ENCODE measurements at places on chromosomes 4 and X. TPM values are rescaled to one million over a fixed set of nuclear protein-coding genes. Genes with fewer than 3 reads are reported as not detected.
A peak's percentile ranks its signal among the peaks of the same experiment; 100 is the strongest.

The ACOT9 gene
- 28.3 TPM for total RNA-seq

GRCh38 chrX:110915111-110915510 is 119.5 kb upstream of the CHRDL1 start:
- peak; percentile 85 for DNase-seq

The GLUD2 gene
- 3.3 TPM for total RNA-seq

GRCh38 chrX:2478546-2479419 is 22.0 kb downstream of the DHRSX start:
- no peak for DNase-seq

The HTATSF1 gene
- 39.0 TPM for total RNA-seq

DNA sequence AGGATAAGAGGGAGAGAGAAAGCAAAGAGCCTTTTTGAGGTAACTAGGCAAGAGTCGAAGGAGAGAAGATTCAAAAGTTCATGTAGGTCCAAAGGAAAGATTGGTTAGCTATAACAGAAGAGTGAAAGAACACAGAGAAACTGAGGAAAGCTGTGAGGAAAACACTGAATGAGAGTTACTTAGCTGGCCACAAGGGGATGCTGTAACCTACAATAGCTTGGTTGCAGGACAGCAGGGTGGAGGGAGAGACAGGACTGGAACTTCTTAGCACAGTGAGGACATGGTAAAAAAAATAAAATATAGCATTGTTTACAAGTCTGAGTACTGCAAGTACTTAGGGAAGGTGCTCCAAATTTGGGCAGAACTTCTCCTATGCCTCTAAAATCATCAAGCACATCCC is 48.3 kb downstream of the RAI2 start:
- no peak for DNase-seq

GRCh38 chr4:122827879-122828601 is 1.4 kb downstream of the FGF2 start:
- peak; percentile 31 for DNase-seq

DNA sequence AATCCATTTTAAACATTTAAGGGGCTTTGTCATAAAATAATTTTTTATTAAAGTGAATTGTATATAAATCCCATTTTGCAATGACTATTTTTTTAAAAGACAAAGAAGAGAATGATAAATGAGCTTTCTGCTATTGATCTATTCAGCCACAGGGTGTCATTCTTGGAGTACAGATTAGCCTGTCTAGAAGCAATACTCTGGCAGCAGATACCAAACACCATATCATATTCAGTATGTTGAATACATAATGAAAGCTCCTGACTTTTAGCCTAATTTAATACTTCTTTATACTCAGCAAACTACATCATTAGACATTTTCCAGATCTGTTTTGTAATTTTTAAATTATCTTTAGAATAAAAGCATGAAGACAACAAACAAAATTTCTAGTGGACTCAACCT is 496.3 kb downstream of the PDGFC start:
- peak; percentile 37 for DNase-seq

- no peak for DNase-seq
Measured at GRCh38 chrX:138938003-138938402, 226.5 kb upstream of the FGF13 start.

DNA sequence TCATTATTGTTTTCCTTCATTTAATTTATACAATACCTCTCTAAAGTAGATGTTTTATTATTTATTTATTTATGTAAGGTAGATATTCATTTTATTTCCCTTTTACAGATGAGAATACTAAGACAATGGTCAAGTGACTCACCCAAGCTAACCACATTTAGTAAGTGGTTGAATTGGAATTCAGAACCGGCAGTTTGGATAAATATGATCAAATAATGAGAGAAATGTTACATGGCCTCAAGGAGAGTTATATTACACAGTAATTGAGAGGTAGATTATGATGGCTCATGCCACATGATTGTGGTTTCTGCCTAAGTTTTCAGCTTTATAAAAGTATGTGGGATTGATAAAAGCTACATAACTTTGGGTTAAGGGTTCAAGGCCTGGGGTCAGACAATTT is 239.4 kb upstream of the BOD1L1 start:
- DNase-seq: no peak

GRCh38 chr4:169658975-169659715 is 38.8 kb downstream of the CLCN3 start:
- DNase-seq: no peak

- peak; percentile 39 for DNase-seq
Measured at GRCh38 chr4:17400686-17401085, 111.2 kb downstream of the QDPR start.

- peak; percentile 16 for DNase-seq
Measured at GRCh38 chr4:162644346-162644745, 480.5 kb upstream of the FSTL5 start.

- no peak for DNase-seq
Measured at GRCh38 chr4:172963498-172964294, 204.9 kb upstream of the GALNT7 start.

The GRPR gene
- total RNA-seq: 0.39 TPM

DNA sequence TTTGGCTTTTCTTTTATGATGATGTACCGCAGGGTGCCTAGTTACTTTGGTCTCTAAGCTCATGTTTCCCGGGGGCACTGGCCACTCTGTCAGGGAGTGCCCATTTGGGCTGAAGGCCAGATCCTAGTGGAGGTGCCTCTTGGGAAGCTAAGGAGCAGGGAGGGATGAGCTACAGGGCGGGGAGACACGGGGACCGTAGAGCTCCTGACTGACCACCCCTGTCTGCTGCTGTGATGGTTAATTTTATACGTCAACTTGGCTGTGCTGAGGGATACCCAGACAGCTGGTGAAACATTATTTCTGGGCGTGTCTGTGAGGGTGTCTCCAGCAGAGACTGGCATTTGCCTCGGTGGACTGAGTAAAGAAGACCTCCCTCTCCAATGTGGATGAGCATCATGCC is 24.9 kb upstream of the CLDN24 start:
- DNase-seq: no peak
